ENCODE measurements at places on chromosomes 5 and 9. TPM values are rescaled to one million over a fixed set of nuclear protein-coding genes. Genes with fewer than 3 reads are reported as not detected.

Gene NFIB
- 99.9 TPM for total RNA-seq

Gene MBLAC2
- total RNA-seq: 4.7 TPM

Gene COMMD10
- 25.0 TPM for total RNA-seq

Gene PRLR
- total RNA-seq: 0.43 TPM

Gene SNCB
- not detected for total RNA-seq

Gene HRH2
- total RNA-seq: 7.5 TPM

Data from ascending aorta (tissue), 2 donors.